Hair follicular keratinocyte (primary cell): ENCODE measurements at places on chromosomes 11 and 22. TPM values are rescaled to one million over a fixed set of nuclear protein-coding genes. Genes with fewer than 3 reads are reported as not detected.

Gene FUT4
- 2.4 and 3.2 TPM in 2 replicates for total RNA-seq

Gene BUD13
- total RNA-seq = 8.5 and 13.6 TPM in 2 replicates

Gene APOA5
- total RNA-seq = not detected in 2 replicates

Gene POTEH
- not detected in 2 replicates for total RNA-seq

Gene TUB
- 0.70 and 1.3 TPM in 2 replicates for total RNA-seq

Gene TRIM21
- 15.9 and 18.8 TPM in 2 replicates for total RNA-seq

Gene FOLR2
- not detected in 2 replicates for total RNA-seq

Gene P2RY2
- 7.2 and 13.2 TPM in 2 replicates for total RNA-seq

Gene UBQLNL
- total RNA-seq = not detected in 2 replicates

Gene FTH1
- total RNA-seq = 407 and 508 TPM in 2 replicates

Gene PARVG
- total RNA-seq = not detected in 2 replicates

Gene OR52I1
- not detected in 2 replicates for total RNA-seq

Gene NCR3LG1
- total RNA-seq = 4.6 and 5.5 TPM in 2 replicates

Gene REXO2
- 219 and 223 TPM in 2 replicates for total RNA-seq

Gene IGSF9B
- 0.15 and 0.94 TPM in 2 replicates for total RNA-seq

Gene PRODH
- 0.62 and 0.72 TPM in 2 replicates for total RNA-seq

Gene OR52H1
- not detected in 2 replicates for total RNA-seq

Gene ELMOD1
- total RNA-seq = not detected in 2 replicates

Gene MMP8
- total RNA-seq = 0.11 TPM in 1 of 2 replicates, not detected in the other

Gene MOV10L1
- total RNA-seq = not detected in 2 replicates

Gene TMPRSS6
- not detected in 2 replicates for total RNA-seq

Gene CCDC81
- 0.34 TPM in 1 of 2 replicates, not detected in the other for total RNA-seq

Gene RAB38
- total RNA-seq = 107 and 151 TPM in 2 replicates

Gene GGTLC3
- total RNA-seq = not detected in 2 replicates

Gene TPBGL
- total RNA-seq = not detected in 2 replicates

Gene SYNGR1
- total RNA-seq = 0.70 TPM in 1 of 2 replicates, not detected in the other

Gene TUBA8
- 0.27 TPM in 1 of 2 replicates, not detected in the other for total RNA-seq

Gene MS4A1
- not detected in 2 replicates for total RNA-seq

Gene LARGE2
- 68.5 and 75.3 TPM in 2 replicates for total RNA-seq

Gene CD6
- 0.86 TPM in 1 of 2 replicates, not detected in the other for total RNA-seq

Gene KCTD17
- 19.0 and 22.7 TPM in 2 replicates for total RNA-seq

Gene SYT8
- total RNA-seq = 0.70 and 3.3 TPM in 2 replicates

Gene PCSK7
- 28.3 and 30.6 TPM in 2 replicates for total RNA-seq

Gene CARD16
- 5.5 and 7.5 TPM in 2 replicates for total RNA-seq

Gene GLB1L2
- total RNA-seq = 1.2 and 2.0 TPM in 2 replicates

Gene APOBEC3C
- 42.9 and 53.4 TPM in 2 replicates for total RNA-seq

Gene PRR33
- not detected in 2 replicates for total RNA-seq

Gene GAL3ST1
- not detected in 2 replicates for total RNA-seq

Gene ACRV1
- total RNA-seq = 0.11 TPM in 1 of 2 replicates, not detected in the other

Gene KRTAP5-7
- total RNA-seq = not detected in 2 replicates

Gene RIMBP3B
- total RNA-seq = not detected in 2 replicates

Gene CNTF
- 0.19 and 0.23 TPM in 2 replicates for total RNA-seq
